ENCODE measurements at places on chromosomes 16 and 17.

GRCh38 chr17:75933808-75934207, 7.0 kb downstream of the FBF1 start:
- no peak for DNase-seq

DNA sequence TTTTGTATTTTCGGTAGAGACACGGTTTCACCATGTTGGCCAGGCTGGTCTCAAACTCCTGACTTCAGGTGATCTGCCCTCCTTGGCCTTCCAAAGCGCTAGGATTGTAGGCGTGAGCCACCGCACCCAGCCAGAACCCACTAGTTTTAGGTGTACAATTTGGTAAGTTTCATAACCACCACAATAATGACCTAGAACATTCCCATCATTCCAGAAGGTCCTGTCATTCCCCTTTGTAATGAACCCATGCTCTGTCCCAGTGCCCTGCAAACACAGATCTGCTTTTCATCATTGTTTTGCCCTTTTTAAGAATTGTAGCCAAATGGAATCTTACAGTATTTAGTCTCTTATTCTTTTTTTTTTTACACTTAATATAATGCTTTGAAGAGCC, 35.6 kb upstream of the IRF8 start:
- DNase-seq = no peak

DNA sequence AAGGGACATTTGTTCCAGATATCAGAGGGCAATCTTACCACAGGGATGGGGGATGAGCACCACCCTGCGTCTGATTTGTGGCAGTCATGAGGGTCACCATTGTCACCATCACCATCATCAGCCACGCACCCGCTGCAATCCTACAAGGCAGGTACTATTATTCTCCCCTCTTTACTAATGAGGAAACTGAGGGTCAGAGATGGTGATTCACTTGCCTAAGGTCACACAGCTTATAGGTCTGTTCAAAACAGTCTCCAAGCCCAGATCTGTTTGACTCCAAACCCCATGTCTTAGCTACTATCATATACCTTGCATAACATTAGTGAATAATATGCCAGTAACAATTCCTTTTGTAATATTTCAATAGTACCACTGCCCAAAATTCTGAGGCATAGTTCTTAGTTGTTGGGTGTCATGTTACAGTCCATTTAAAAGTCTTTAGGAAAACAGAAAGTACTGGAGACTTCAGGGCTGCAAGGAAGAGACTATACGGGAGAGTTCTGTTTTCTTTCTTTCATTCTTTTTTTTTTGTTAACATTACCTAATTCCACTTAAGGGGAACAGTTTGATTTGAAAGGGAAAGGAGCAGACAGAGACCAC, 166.4 kb downstream of the C16orf95 start:
- DNase-seq = no peak

DNA sequence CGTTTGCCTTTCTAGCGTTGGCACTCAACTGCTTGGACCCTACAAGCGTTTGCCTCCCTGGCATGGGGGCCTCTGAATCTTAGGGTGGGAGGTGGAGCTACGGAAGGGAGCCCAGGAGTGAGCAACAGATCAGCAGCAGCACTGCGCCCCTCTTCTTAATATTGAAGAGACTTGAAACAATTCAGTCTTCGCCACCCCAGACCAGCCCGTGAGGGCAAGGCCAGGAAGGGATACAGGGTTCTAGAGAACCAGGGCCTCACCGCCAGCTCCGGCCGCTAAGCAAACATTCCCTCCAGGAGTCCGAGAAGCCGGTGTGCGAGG, 1.5 kb upstream of the GPRC5C start:
- DNase-seq = no peak

DNA sequence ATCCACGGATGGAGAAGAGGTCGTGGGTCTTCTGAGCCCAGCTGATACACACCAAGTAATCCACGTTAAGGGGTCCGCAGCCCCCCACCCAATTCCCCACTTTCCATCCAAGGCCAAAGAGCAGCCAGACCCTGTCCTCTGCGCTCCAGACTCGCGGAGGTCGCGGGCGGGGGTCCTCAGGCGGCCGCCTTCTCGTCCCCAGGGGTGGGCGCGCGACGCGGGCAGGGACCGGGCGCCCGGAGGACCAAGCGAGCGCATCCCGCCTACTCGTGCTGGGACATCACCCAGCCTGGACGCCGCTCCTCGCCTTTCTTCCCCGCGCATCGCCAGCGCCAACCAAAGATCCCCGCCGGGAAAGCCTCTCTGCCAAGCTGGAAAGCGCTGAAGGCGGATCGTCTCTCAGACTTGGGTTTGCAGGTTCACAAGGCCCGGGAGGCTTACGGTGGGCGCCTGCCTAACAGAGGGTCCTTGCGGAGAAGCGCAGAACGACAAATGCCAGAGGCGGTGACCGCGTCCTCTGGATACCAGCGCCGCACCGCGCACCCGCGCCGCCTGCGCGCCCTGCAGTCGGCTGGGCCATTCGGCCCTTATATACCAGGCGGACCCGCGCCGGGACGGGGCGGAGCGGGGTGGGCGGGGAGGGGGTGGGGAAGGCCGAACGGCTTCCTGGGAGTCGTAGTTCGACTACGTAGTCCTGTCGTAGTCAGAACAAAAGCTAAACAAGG, 471.6 kb downstream of the SOX9 start:
- peak; percentile 22 for DNase-seq

DNA sequence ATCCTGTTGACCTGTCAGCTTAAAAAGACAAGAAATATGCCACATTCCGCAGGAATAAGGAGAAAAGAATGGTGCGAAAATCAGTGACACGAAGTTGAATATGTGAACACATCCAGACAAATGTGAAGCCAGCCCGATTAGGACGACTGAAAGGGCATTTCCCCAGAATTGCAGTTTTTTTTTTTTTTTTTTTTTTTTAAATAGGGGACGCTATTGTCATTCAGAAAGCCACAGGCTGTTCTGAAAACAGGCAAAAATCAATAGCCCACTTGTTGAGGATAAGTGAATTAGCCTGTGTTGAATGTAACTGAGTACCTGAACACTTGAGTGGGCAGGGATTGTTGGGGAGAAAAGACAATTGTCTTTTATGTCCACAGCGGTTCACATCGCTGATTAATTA, 507.1 kb downstream of the WWOX start:
- no peak for DNase-seq

DNA sequence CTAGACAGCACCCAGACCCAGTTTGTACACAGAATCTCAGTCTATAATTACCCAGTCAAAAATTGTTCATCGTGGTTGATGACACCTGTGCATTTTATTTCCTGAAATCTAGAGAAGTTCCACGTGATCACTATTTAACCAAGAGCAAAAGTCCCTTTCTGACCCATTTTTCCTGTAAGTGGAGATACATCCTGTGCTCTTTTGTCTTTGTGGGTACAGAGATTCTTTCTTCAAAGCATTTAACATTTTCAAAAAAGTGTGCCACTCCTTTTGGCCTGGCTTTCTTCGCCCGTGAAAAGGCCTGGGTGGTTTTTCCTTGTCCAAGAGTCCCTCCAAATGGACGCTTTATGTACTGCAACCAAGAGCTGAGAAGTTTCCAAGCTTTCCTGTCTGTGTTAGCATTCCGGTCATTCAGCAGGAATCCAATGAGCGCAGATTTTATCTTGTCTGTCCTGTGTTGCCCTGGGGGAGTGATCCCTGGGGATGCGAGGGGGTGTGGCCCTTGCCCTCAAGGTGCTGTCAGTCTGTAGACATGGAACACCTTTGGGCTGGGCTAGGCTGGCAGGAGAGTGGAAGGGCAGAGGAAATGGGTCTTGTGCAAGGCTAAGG, 161.1 kb upstream of the CACNG5 start:
- no peak for DNase-seq

GRCh38 chr16:24013864-24014645, 178.3 kb downstream of the PRKCB start:
- DNase-seq = peak; percentile 15

DNA sequence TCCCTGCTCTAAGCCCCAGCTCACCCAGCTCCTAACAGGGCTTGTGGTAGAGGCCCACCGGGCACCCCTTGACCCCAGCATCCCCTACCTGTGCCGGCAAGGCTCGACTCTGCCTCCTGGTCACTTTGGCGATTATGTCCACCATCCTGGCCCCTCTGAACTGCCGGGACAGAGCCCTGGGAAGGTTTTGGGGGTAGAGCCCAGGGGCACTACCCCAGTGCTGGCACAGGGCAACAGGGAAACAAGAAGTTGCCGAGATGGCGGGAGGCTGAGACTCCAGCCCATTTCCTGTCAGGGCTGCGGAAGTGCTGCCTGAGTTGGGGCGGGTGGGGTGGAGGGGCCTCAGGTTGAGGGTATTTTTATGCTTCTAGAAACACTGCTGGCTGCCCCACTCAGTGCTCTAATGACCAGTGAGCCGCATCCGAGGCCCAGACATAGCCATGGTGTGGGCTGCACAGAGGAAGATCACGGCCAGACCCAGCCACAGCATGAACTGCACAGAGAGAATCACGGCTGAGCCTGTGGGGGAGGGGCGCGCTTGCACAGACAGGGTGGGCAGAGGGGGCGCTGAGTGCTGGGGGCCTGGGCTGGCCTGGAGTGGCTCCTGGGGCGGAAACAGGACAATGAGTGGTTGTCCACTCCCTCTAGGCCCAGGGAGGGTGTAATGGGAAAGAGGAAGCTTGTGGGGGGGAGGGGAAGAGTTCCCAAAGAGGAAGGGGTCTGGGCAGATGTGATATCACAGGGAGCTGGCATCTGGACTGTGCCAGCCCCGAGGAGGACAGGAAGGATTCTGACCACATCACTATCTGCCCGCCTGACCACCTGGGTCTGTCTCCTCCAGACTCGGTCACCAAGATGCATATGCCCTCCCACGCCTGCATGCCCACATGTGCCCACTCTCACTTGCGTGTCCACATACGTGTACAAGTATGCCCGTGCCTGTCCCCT, 22.3 kb downstream of the ARHGAP27 start:
- DNase-seq = peak; percentile 41

DNA sequence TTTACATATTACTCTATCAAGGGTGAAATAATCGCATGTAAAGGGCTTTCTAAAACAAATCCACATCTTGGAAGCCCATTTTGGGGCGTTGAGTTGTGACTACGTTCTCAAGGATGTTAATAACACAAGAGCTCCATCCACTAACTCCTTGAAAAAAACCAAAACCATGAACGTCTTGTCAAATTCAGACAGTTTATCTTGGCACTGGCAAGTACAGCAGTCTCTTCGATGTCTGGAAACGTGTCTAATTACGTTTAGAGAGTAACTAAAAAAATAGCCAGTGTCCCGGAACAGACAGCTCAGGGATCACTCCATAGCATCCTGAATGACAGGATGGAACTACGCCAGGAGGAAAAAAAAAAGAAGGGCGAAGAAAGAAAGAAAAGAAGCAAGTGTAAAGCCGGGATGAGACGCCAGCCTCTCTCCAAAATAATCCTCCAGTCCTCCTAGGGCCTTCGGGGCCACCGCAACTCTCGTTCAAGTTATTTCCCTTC, 954 bp downstream of the MYO1D start:
- no peak for DNase-seq

- no peak for DNase-seq
Observed at GRCh38 chr16:22274916-22275315, 22.3 kb upstream of the POLR3E start.

DNA sequence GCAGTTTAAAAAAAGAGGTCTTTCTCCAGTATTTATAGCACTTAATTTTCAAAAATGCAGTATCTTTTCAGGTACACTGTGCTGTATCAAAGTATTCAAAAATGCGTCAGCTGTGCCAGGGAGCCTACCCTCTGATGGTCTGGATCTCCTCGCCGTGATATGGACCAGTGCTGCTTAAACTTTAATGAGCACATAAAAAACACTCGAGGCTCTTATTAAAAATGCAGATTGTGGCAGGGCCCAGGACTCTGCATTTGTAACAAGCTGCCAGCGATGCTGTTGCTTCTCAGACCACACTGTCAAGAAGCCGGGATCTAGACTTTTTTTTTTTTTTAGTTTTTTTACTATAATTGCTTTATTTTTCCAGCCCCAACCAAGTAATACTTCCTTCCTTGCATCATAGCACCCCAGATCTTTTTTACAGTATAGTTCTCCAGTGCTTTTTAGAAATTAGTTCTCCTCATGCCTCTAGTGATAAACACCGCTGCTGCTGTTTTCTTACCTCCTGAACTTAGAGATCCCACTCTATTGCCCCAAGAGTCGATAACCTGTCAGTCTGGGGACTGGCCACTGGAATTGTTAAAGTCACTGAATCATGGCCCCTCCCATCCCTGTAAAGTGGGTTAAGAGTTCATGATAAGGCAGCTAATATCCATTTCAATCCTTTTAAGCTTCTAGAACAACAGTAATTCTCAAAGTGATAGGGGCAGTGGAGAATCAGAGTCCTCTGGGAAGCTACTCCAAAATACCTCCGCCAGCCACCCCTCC, 1.6 kb upstream of the SMARCD2 start:
- DNase-seq = no peak

DNA sequence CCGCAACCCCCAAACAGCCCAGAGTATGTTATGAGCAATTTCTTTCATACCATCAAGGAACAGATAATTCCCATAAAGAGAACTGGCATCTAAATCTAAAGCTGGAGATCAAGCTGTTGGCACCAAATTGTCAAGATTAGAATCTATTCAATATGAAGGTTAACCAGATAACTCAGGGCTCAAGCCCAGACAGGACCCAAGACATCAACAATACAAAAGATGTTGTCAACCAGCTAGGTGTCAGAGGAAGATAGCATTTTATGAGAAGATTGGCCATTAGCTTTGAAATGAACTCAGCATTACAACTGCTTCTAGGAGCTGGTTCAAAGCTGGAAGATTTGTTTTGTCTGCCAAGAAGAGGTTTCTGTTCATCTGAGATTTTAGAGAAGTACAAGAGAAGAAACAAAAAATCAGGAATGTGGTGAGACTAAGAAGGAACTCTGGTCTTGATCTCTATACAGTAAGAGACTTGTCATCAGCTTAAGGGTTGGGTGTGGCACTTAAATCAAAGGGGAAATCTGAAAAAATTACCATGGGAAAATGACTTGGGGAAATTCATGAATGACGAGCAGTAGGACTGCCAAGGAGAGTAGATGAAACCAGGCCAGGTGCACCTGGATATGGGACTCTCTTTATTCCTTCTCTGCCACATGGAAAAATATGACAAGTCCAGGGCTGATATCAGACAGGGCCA, 64.2 kb upstream of the COX10 start:
- no peak for DNase-seq

GRCh38 chr16:70393662-70394061, 45.2 kb downstream of the ST3GAL2 start:
- DNase-seq = no peak

DNA sequence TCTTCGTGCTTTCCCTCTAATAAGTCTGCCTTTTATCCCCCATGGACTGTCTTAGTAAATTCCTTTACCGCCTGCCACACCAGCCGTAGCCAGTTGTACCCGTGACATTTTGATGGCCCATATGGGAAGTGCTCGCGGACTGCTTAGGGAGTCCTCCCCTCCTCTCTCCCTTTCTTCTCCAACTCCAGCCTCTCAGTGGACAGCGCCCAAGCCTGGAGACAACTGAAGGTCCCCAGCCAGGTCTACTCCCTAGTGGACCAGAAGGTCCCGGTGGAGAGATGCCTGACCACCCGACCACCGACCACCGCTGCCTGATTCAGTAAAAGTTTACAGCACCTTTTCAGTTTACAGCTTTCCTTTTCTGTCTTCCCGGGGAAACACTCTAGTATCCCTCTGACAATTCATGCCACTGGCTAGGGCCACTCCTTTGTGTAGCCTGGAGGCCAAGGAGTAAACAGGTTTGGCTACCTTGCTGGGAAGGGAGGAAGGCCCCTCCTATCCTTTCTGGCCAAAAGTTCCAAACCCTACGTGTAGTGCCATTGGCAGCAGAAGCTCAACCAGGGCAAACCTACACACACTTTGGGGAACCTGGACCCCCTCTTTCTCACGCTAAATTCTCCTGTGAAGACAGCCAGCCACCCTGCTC, 18.0 kb downstream of the CTRB2 start:
- DNase-seq = no peak

- DNase-seq = no peak
Observed at GRCh38 chr16:78523212-78523985, 423.9 kb downstream of the WWOX start.

All from stimulated activated CD4-positive, alpha-beta T cell treated with anti-CD3 and anti-CD28 coated beads, Interleukin-1b, Interleukin-23, amount 100 ng/mL, for 4 hours (primary cell).